ENCODE measurements at places on chromosomes 13 and 19.

- DNase-seq: peak; percentile 83
Measured at GRCh38 chr19:38049105-38049649, 142.2 kb downstream of the SIPA1L3 start.

DNA sequence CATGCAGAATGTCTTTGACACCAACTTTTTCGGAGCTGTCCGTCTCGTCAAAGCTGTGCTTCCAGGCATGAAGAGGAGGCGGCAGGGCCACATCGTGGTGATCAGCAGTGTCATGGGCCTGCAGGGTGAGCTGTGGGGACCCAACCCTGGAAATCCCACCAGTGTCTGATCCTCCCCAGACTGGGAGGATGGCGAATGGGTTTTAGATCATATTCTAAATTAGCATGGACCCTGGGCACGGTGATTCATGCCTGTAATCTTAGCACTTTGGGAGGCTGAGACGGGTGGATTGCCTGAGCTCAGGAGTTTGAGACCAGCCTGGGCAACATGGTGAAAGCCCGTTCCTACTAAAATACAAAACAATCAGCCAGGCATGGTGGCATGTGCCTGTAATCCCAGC, 5.5 kb downstream of the RDH8 start:
- no peak for DNase-seq

- no peak for DNase-seq
Measured at GRCh38 chr13:113500530-113501265, 10.2 kb upstream of the DCUN1D2 start.

DNA sequence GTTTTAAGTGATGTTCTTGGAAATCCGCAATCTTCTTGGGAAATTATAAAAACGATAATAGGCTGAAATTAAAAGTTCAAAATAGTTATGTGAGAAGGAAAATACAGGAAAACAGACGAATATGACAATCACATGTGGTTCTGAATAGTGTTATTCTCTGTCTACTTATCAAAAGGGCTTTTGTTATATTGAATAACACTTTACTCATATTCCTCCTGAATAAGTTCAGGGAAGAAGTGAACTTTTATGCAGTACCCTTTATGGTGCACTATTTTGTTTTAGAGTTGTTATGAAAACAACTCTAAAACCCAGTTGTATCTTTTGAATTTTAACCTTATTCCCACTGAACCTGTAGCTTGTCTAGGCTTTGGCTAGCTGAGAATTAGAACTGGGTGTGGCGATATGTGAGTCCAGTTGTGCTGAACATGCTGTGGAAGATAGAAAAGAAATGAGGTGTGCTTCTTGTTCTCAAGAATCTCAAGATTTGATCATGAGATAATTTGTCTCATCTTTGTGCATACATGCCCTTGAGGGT, 384.4 kb downstream of the LMO7 start:
- DNase-seq: no peak

DNA sequence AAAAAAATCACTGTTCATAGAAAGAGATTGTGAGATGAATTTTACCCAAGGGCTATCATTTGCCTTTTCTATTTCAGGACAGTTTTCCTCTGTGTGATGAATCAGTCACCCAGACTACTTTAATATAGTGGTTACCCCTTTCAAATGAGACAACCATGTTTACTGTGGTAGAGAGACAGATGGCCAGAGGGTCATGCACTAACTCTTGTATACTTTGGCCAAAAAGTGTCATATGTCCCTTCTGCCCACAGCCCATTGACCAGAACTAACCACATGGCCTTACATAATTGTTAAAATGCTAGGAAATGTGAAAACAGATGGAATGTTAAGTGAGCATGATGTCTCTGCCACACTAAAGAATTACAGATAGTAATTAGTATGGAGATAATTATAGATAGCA, 498.7 kb downstream of the DACH1 start:
- no peak for DNase-seq

DNA sequence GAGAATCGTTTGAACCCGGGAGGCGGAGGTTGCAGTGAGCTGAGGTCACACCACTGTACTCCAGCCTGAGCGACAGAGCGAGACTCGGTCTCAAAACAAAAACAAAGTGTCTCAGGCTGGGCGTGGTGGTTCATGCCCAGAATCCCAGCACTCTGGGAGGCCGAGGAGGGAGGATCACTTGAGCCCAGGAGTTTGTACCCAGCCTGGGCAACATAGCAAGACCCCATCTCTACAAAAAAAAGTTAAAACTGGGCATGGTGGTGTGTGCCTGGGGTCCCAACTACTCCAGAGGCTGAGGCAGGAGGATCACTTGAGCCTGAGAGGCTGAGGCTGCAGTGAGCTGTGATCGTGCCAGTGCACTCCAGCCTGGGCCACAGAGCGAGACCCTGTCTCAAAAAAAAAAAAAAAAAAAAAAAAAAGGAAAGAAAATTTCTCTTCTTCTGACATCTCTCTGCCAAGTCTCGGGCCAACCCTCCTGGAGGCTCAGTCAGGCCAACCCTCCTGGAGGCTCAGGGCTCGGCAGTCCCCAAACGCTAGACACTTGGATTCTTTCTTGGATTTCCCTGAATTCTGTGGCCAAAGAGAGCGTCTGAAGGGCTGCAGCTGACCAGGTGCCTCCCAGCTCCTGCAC, 26.3 kb downstream of the ARID3A start:
- DNase-seq: no peak

GRCh38 chr19:54312436-54313377, at the start of gene LILRA5:
Gene LILRA5, minus strand, starts transcription at chr19:54313166. Its CDS starts 147 bp downstream, at chr19:54313019.
- peak; percentile 24 for DNase-seq

- no peak for DNase-seq
Measured at GRCh38 chr19:34969721-34970120, 5.7 kb upstream of the ZNF792 start.

DNA sequence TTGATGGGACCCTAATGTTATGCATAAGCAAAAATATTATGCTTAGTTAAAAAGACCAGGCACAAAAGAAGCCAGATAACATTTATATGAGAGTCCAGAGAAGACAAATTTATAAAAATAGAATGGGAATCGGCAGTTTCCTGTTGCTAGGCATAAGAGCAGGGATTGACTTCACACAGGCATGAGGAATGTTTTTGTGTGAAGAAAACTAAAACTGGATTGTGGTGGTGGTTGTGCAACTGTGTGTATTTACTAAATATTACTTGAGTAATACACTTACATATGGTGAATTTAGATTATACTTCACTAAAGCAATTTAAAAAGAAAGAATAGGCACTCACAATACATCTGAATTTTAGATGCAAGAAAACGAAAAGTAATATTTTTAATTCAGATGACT, 108.3 kb downstream of the SLITRK1 start:
- DNase-seq: no peak

- no peak for DNase-seq
Measured at GRCh38 chr19:14390548-14390947, 9.3 kb downstream of the ADGRE5 start.

GRCh38 chr19:50300814-50301606, 28.2 kb downstream of the KCNC3 start:
- DNase-seq: no peak

GRCh38 chr13:58933475-58933874, 1230.3 kb downstream of the DIAPH3 start:
- no peak for DNase-seq

All from CD4-positive, alpha-beta T cell treated with Interleukin-4 for 4 hours (primary cell).